ENCODE measurements at places on chromosomes 11 and 22.
A peak's percentile ranks its signal among the peaks of the same experiment; 100 is the strongest.

DNA sequence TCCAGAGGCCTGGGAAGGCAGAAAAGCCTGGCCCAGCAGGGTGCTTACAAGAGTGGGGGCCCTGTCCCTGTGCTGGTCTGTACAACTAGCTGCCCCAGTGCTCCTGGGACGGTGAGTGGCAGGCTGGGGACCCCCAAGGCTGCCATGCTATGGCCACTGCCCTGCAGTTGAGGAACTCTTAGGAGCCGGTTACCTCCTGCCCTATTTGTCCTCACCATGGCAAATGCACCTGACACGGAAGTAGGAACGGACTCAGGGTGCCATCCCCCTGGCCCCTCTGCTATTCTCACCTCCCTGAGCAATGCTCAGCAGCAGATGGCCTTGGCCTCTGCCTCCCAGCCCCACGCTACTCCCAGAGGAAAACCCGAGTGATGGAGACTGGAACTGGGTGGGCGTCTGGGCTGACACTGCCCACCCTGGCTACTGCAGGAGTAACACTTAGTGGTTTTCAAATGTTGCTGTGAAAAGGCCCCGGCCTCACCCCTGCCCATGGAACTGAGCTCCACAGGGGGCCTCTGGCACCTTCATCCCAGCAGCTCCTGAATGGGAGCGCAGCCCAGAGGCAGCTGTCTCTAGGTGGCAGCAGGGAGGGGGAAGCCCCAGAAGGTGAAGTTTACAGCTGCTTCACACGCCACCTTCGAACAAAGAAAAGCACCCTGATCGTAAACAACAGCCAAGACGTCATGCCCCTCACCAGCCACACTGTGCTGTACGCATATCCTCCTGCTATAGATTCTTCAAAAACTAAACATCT, 105.3 kb downstream of the CTTN start:
- no peak for DNase-seq

GRCh38 chr11:114359342-114359741, 41.0 kb downstream of the C11orf71 start:
- DNase-seq = no peak

GRCh38 chr11:35262056-35262455, 123.1 kb downstream of the CD44 start:
- DNase-seq = no peak

GRCh38 chr11:124536520-124536919, 6.9 kb downstream of the OR8B12 start:
- DNase-seq = peak; percentile 51

- DNase-seq = no peak
These were observed 381.3 kb upstream of the ANO5 start for GRCh38 chr11:21811572-21811971.

DNA sequence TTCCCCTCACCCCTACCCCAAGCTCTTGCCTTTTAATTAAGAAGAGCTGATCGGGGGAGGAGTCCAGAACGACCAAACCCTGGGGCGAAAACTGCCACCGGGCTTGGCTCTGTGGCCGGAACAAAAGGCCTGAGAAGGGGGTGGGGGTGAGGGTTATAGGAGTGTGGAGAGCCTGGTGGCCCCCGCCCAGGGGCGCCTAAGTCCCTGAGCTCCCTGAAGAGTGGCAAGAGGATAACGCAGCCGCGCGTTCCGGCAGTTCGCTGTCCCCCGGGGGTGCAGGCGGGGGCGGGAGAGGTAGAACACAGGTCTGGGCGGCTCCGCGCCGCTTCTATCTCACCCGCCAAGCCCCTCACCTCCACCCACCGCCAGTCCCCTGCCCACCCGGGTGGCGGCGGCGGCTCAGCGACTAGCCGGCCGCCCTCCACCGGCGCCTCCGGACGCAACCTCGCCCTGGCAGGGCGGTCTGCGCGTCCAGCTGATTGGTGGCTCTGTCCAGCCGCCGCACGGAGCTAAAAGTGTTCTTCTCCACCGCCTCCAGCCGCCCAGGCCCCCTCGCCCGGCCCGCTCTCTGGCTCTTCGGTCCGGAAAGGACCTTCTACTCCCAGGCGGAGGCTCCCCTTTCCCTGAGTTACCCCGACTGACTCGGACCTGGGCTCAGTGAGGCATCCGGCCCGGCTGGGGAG, 18.7 kb upstream of the BDNF start:
- DNase-seq = no peak

- DNase-seq = peak; percentile 25
These were observed 33.9 kb downstream of the TSG101 start for GRCh38 chr11:18492888-18493287.

DNA sequence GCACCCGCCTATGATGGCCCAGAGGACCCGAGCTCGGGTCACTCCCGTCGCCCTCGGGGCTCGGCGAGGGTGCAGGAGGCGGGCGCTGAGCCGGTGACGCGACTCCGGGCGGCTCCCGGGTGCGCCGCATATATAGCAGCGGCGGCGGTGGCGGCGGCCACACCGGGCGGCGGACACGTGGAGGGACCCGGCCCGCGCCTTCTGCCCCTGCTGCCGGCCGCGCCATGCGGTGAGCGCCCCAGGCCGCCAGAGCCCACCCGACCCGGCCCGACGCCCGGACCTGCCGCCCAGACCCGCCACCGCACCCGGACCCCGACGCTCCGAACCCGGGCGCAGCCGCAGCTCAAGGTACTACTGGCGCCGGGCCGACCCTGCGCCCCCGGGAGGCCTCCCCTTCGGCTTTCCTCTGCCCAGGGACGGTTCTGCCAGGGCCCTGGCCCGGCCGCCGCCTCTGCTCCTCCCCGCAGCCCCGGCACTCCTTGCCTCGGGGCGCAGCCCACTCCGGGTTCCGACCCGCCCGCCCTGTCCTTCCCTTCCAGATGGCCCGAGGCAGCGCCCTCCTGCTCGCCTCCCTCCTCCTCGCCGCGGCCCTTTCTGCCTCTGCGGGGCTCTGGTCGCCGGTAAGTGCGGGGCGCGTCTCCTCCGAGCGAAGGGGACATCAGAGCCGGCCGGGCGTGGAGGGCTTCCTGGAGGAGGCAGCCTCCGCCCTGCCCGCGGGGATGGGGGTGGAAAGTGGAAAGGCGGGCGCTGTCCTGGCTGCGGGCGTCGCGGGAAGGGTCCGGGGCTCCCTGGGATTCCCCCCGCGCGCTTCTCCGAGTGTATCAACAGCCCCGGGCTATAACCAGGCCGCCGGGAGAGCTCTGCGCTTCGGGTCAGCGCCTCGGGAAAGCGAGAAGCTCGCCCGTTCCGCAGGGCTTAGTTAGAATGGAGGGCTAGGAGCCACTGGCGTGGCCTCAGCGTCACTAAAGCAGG, at the start of gene GAL:
Gene GAL (plus strand): TSS at position 160 of the 972 bp plus-strand sequence. CDS start 380 bp downstream, at position 540.
- peak; percentile 65 for DNase-seq

GRCh38 chr22:40620464-40621046, 16.0 kb downstream of the MRTFA start:
- no peak for DNase-seq

- peak; percentile 74 for DNase-seq
These were observed 670 bp downstream of the NEFH start for GRCh38 chr22:29480512-29481264.

- no peak for DNase-seq
These were observed 56.6 kb downstream of the BID start for GRCh38 chr22:17717708-17718107.

GRCh38 chr11:94815705-94816344, 47.7 kb downstream of the AMOTL1 start:
- peak; percentile 35 for DNase-seq

DNA sequence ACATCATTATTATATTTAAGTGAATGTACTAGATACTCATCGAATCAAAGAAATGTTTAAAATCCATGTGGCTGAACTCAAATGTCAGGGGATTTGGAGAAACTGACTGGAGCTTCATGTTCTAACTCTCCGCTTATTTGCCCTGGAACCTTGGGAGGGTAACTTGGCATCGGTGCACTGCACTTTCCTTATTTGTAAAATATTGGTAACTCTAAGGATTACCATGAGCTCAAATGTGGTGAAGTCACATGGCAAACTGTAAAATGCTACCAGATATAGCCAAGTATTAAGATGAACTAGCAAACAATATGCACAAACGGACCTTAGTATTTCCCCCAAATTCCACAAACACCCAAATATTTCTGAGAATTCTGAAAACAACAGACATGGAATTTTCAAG, 75.6 kb downstream of the ETS1 start:
- no peak for DNase-seq

DNA sequence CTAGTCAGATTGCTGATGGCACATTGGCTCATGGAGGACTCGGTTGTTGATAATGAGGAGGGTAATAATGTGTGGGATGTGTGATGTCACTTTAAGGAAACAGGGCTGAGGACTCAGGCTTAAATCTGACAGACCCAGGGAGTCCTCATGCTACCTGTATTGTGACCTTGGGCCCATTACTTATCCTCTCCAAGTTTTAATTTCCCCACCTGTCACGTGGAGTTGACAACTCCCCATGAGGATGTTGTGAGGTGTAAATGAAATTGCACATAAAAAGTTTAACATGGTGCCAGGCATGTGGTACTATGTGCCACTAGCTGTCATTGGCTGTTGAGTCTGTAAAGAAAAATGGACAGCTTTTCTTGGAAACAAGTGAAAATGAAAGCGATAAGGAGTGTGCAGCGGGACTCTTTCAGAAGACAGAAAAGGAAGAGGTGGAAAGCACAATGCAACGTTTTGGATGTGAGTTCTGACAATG, 15.3 kb downstream of the IL10RA start:
- DNase-seq = peak; percentile 53

GRCh38 chr11:94402355-94402754, 1.1 kb upstream of the GPR83 start:
- no peak for DNase-seq

Measured in hematopoietic multipotent progenitor cell treated with erythropoietin and hydrocortisone succinate and interleukin-3 and kit ligand, for 6 days (in vitro differentiated cells).